Stimulated activated CD4-positive, alpha-beta T cell treated with anti-CD3 and anti-CD28 coated beads, Interleukin-12 subunit alpha, Interleukin-12 subunit beta, amount 100 ng/mL, for 48 hours (primary cell): ENCODE measurements at places on chromosomes 2 and 18.

DNA sequence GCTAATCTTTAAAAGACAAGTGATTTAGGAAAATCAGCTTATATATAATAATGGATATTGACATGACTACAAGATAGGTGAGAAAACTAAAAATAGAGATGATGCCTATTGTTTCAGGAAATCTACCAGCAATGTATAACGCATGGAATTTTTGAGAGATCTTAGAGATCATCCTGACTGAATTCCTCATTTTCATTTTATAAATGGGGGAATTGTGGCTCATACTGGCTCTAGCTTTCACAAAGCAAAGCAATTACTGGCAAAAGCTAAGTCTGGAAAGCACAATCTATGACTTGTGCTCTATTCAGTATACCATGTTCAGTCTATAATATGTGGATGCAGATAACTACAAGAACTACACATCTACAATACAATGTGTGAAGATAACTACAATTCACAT is 51.9 kb upstream of the FANCL start:
- DNase-seq: no peak

DNA sequence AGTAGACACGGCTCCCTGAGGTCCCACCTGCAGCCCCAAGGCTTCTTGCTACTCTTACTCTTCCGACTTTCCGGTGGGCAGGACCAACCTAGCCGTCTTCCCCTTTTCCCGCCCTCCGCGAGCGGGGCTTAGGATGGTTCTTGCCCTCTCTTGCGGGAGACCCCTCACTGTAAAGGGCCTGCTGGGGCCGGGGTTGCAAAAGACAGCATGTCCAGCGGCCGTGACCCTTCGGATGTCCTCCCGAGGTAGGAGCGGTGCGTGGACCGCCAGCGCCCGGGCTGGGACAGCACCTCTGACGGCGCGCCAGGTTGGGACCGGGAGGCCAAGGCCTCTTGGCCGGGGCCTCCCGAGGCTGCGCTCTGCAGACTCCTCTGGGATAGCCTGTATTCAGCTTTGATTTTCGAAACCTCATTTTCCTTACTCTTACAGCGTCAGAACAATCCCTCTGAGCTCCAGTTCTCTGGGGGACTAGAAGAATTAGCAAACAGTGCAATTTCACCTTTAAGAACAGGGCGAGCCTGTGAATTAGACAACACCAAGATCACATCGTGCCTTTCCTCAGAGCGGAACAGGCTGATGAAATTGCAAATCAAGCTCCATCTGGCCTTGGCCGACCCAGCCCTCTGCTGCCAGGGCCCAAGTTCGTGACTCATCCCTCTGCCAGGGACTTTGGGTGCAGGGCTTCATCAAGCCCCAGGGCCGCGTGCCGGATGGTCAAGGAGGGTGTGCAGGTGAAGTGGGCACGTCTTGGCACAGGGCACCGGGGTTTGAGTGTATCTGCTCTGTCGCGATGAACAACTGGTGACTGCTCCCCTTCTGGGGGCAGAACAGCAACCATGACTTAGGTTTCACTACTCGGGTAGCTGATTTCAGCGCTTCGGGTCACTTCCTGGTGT is 777 bp downstream of the MOCOS start:
- no peak for DNase-seq

- no peak for DNase-seq
Observed at GRCh38 chr18:28078298-28078697, 98.6 kb downstream of the CDH2 start.

DNA sequence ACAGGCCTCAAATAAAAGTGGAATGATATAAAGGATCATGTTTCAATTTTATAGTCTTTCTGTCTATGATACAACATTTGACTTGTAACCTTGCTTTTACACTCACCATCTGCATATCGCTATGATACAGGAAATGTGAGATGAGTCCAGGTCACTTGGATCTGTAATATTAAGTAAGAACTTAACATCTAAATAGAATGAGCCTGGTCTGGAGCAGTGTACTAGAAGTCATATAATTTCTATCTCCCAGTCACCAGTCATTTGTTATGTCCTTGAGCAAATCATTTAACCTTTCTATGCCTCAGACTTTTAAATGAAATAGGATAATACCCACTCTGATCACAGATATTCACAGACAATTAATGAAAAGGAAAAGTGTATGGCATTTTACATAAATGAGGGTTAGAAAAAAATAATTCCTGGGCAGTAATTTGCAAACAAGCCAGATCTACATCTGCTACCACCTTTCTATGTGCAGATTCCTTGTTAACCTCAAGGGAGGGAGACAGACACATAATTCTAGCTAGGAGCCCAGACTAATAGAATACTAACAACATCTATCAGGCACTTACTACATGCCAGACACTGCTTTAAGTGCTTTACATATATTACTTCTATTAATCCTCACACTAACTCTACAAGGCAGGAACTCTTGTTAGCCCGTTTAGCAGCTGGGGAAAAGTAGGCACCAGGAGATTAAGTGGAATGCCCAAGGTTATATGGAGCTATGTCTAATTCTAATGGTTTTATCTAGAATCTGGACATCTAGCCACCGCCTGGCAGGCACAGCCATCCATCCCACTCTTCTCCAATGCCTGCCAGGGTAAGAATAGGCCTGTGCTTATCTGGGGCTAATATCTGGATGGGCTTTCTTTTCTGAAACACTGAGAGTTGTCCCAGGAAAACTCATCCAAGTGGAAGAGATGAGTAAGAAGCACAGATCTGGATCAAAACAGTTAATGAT is 313.6 kb upstream of the CDH20 start:
- no peak for DNase-seq

DNA sequence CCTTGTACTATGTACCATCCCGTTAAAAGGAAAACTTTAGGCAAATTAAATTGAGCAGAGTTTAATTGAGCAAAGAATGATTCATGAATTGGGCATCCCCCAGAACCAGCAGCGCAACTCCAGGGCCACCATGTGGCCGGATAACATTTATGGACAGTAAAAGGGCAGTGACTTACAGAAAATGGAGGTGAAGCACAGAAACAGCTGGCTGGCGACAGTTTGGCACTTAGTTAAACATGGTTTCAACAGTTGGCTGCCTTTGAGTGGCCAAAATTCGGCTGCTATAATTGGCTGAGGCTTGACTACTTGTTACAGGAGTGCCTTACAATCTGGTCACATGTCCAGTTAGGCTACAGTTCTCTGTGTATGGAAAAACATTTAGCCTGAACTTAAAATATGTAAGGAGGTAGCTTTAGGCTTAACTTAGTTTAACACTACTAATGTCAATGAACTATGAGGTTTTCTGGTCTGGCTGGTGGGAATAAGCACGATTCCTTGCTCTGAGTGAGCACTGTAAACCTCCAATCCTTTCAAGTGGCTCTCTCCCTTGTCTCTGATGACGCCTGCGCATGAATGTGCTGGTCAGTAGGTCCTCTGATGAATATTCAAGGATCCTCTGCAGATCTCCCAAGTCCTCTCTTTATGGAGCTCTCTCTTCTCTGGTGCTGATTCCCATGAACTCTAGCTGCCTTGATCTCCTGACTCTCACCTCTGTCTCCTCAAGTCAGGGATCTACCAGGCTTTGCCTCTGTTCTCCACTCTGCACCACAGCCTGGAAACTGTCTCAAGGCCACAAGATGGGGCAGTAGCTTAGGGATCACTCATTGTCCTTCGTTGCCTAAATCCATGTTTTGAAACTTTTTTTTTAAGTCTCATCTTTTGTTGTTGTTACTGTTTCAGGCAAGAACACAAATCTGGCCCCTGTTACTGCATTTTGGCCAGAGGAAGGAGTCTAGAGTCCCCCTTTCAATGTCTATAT is 24.4 kb upstream of the RAB31 start:
- no peak for DNase-seq

- no peak for DNase-seq
Observed at GRCh38 chr2:27024812-27025211, 8.0 kb upstream of the TMEM214 start.

- DNase-seq: no peak
Observed at GRCh38 chr2:182080493-182080892, 94.8 kb downstream of the PPP1R1C start.

- DNase-seq: no peak
Observed at GRCh38 chr18:22191923-22192322, 22.5 kb downstream of the GATA6 start.

DNA sequence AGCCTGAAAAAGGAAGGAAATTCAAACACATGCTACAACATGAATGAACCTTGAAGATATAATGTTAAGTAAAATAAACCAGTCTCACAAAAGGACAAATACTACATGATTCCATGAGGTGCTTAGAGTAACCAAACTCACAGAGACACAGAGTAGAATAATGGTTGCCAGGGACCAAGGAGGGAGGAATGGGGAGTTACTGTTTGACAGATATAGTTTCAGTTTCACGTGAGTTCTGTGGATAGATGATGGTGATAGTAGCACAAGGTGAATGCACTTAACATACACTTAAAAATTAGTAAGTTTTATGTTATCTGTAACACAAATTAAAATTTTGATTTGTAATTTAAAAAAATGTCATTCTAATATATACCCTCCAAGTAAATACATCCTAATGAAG is 106.9 kb upstream of the ACVR1C start:
- no peak for DNase-seq

DNA sequence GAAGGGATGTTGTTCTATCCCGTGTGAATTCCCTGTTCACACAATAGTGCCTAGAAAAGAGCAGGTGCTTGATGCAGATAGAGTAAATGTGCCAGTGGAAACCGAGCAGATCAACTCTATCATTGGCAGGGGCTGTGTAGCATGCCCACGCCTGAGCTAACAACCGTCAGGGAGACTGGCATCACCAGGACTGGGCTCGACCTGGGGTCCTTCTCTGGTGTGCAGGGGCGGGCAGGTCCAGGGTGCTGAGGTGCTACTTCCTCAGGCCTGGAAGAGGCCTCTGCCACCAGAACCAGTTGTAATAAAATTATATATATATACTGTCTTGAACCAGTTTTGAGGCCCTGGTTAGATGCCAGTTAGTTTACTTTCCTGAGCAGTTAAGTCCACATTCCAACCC is 11.8 kb upstream of the MAL start:
- no peak for DNase-seq

DNA sequence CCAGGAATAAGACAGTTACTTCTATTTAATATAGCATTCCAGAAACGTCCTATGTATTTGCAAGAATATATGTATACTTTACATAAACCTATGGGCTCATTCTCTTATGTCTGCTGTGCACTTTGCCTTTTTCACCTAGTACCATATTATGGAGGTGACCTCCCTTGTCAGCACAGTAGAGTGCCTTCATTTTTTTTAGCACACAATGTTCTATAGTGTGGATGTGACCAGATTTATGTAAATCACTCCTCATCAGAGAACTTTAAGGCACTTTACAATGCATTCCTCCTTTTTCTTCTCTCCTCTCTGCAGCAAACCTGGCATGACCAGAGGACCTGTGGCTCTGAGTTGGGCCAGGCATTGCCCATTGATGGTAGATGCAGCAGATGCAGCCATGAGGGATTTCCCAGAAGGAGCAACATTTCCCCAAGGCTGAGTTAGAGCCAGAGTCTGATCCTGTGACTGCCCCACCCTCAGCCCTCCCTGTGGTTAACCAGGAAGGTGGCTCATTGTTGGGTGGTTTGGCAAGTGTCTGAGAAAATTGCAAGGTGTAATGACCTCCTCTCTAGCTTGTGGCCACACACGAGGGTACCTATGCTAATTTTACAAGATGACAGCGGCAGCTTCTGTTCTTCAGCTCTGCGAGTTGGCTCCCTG is 76.5 kb upstream of the DLX2 start:
- DNase-seq: no peak

- DNase-seq: no peak
Observed at GRCh38 chr2:118348380-118349034, 260.2 kb downstream of the INSIG2 start.

DNA sequence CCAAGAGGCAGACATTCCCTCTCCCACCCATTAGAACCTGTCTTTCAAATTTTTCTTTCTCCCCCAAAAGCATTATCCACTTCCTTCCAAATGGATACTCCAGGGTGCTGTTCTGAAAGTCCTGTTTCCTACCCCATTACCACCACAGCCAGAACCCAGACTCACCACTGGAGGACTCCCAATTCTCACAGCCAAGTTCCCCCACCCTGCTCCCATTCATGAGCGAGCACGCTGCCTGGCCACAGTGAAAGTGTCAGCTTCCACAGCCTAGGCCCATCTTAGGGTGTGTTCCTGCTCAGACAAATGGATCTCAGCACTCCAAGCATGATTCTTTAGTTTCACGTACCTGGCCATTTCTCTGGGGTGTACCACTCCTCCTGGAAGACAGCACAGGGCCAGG is 3.8 kb upstream of the ANKRD53 start:
- no peak for DNase-seq

DNA sequence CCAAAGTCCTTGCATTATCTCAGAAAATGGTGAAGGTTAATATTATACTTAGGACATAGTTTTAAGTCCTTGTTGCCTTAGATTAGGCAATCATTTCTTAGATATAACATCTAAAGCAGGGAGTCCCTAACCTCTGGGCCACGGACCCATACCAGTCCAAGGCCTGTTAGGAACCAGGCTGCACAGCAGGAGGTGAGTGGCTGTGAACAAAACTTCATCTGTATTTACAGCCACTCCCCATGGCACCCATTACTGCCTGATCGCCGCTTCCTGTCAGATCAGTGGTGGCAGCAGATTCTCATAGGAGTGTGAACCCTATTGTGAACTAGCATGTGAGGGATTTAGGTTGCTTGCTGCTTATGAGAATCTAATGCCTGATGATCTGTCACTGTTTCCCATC is 86.5 kb upstream of the MYO3B start:
- no peak for DNase-seq

- no peak for DNase-seq
Observed at GRCh38 chr2:237682151-237682550, 54.8 kb downstream of the LRRFIP1 start.

- DNase-seq: no peak
Observed at GRCh38 chr2:67567886-67568285, 170.8 kb downstream of the ETAA1 start.

- DNase-seq: no peak
Observed at GRCh38 chr2:181540421-181540820, 83.2 kb downstream of the ITGA4 start.

DNA sequence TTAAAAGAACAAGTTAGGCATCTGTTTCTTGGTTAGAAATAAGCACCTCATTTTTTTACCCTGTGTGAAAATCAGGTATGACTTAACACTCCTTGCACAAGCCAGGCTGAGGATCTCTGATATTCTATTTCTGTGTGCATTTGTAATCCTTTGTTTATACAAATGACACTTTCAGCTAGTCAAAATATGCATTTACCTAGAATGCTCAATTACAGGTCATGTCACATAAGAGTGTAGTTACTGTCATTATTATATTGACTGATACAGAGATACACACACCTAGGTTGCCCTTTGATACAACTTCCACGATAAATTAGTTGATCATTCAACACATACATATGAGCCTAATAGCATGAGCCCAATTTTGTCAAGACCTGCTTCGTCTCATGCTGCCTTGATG is 144.3 kb downstream of the CHST9 start:
- no peak for DNase-seq
